CD8-positive, alpha-beta memory T cell (primary cell): ENCODE measurements at places on chromosomes 4 and X. TPM values are rescaled to one million over a fixed set of nuclear protein-coding genes. Genes with fewer than 3 reads are reported as not detected.

GRCh38 chr4:168374772-168375523 is 56.4 kb upstream of the DDX60 start:
- no peak for DNase-seq

ZNF630 gene
- 1.6 TPM for total RNA-seq

ETDA gene
- not detected for total RNA-seq

DNA sequence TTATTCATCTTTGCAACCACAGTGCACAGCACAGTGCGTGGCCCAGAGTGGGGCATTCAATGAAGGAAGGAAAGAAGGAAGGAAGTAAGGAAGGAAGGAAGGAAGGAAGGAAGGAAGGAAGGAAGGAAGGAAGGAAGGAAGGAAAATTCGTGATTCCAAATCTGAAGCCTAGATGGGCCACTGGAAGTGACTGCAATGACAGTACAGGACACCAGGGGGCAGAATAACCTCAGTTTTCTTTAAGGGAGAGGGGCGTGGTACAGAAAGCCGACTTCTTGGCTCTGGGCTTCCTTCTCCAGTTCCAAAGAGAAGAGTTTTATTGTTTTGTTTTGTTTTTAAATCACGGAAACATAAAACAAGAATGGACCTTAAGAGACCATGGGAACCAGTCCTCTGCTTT is 47.8 kb downstream of the APLN start:
- peak; percentile 46 for DNase-seq

PASD1 gene
- total RNA-seq = not detected

DNA sequence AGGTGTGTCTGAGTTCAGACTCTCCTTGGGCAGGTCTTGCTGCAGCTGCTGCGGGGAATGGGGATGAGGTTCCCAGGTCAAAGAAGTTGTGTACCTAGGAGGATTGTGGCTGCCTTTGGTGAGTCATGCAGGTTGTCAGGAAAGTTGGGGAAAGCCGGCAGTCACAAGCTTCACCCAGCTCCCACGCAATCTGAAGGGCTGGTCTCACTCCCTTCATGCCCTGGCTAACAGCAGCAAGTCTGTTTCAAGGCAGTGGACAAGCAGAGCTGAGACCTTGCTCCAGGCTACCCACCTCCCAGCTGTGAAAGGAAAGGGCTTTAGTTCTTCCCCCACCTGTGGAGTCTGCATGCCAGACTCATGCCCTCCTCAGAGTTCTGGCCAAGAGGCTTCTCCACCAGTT is 287.2 kb downstream of the DTHD1 start:
- DNase-seq = no peak

DNA sequence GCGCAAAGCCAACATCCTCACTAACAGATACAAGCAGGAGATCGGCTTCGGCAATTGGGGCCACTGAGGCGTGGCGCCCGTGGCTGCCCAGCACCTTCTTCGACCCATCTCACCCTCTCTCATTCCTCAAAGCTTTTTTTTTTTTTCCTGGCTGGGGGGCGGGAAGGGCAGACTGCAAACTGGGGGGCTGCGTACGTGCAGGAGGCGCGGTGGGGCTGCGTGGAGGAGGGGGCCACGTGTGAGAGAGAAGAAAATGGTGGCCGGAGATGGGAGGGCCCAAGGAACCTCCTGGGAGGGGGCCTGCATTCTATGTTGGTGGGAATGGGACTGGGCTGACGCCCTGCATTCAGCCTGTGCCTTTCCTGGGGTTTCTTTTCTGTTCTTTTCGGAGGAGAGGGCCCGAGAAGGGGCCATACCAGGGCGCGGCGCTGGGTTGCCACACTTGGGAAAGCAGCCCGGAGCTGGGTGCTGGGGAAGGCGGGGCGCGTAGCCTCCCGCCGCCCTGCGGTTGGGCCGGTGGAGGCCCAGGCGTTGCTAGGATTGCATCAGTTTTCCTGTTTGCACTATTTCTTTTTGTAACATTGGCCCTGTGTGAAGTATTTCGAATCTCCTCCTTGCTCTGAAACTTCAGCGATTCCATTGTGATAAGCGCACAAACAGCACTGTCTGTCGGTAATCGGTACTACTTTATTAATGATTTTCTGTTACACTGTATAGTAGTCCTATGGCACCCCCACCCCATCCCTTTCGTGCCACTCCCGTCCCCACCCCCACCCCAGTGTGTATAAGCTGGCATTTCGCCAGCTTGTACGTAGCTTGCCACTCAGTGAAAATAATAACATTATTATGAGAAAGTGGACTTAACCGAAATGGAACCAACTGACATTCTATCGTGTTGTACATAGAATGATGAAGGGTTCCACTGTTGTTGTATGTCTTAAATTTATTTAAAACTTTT is 4.5 kb downstream of the MID1IP1 start:
- DNase-seq = peak; percentile 70

DNA sequence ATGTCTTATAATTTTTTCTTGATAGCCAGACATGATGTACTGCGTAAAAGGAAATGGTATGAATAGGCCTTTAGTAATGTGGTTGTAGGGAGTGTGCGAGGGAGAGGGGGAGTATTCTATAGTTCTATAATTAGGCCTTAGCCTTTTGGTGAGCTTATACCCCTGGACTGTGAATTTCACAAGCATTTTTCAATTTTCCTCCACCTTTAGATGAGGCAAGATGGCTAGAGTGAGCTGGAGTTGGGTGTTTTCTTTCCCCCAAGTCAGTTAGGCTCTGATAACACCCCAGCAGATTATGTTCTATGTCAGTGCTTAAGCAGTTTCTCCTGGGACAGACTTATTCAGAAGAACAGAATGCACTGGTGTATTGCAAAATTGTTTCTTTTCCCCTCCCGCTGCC is 210.2 kb upstream of the NPY2R start:
- no peak for DNase-seq

GRCh38 chr4:124694306-124694705 is 18.2 kb downstream of the ANKRD50 start:
- DNase-seq = no peak

DNA sequence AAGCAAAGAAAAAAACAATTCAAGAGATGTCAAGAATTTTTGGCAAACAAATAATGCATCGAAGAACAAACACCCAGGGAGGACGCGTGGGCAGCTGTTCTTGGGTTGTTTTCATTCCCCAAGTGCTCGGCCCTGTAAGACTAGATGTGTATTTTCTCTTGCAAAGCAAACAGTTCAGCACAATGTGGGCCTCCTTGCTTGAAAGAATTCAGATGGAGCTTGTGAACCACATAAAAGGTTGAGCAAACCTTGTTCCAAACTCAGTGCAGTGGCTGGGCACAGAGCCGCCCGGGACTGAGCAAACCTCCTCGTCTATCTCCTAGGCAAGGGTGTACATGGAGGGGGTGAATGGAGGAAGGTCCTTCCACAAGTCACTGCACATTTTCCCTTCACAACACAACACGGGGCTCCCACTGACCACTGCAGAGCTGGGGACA is 82.4 kb downstream of the HTRA3 start:
- DNase-seq = no peak

DNA sequence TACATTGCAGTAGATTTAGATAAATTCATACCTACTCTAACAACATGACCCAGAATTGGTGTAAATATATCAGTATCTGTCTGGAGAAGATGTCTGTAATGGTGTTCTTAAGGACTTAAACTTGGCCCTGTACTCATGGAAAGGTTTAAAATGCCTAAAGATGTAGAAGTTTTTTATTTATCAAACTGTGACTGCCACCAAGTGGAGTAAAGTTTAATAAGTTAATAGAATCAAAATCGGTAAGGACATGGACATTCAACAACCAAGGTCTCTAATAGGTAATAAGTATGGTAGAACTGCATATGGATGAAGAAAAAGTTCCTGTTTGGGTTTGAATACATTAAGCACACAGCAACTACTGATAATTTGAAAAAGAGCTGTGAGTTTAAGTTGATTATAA is 474.0 kb upstream of the NDST3 start:
- DNase-seq = no peak

- DNase-seq = no peak
Measured at GRCh38 chr4:186148336-186148975, 42.9 kb upstream of the CYP4V2 start.

AKAP14 gene
- total RNA-seq = not detected
